Left renal pelvis (tissue), 4 donors: ENCODE measurements at places on chromosomes 4 and X.
A peak's percentile ranks its signal among the peaks of the same experiment; 100 is the strongest.

DNA sequence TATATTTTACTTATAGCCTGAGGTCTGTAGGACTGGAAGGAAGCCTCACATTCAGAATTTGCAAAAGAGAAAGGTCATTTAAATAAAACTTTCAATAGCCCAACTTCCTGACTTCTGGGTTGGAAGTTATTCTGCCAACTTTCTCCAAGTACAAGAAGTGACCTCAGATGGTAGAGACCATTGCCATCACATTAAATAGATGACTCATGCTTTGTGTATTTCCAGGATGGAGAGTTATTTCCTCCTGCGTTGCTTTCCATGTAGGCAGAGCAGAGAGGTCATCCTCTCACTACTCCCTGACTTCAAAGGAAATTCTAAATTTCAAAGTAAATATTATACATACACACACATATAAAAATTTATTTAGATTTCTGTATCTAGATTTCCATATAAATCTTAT lies 73.0 kb upstream of the NR3C2 start:
- no peak for DNase-seq

DNA sequence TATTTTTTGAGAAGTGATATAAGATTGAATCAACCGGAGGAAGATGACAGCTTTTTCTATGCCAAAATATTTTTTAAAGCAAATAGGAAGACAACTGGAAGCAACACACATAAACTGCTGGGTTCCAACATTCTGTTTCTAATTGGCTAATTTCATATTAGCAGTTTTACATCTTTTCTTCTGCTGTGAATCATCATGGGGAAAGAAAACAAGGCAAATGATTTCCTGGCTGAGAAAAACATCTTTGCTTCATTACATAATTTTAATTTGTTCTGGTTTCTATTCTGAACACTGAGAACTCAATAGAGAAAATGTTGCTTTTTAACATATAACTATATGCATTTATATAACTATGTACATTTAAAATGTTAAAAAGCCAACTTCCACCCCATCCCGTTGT lies 2518.5 kb downstream of the ARAP2 start:
- no peak for DNase-seq

DNA sequence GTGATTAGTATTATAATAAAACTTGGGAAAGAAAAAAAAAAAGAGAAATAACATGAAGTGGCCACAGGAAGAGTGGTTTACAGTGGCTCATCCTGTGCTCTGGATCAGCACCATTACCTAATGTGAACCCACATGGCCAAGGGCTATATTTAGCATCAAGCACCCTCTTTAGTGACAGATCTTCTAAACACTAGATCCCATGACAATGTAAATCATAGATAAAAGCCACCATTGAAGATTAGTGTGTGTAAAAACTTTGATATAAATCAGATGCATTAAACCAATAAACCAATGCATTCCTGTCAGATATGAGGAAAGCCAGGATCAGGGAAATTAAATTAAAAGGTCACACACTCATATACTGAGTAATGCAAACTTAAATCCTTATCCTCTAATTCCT lies 400.6 kb upstream of the MAGEB18 start:
- DNase-seq: no peak

DNA sequence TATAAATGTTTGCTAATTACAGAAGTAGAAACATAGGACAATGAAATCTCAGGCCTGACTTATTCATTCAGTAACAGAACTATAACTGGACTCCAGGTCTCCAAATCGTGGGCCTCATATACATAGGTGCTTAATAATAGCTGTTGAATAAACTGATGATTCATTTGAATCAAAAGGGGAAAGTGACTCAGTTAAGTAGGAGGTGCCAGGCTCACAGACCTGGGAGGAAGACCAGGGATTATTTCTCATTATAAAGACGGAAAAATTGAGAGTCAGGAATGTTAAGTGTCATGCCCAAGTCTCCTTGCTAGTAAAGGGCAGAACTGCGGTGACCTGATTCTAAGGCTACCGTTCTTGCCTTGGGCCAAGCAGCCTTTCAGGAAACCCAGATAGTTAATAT lies 131.5 kb downstream of the HS3ST1 start:
- DNase-seq: no peak

- DNase-seq: no peak
These were observed 3.8 kb downstream of the HS3ST1 start for GRCh38 chr4:11424856-11425255.

GRCh38 chrX:42739258-42739657 lies 38.7 kb downstream of the PPP1R2C start:
- DNase-seq: no peak

DNA sequence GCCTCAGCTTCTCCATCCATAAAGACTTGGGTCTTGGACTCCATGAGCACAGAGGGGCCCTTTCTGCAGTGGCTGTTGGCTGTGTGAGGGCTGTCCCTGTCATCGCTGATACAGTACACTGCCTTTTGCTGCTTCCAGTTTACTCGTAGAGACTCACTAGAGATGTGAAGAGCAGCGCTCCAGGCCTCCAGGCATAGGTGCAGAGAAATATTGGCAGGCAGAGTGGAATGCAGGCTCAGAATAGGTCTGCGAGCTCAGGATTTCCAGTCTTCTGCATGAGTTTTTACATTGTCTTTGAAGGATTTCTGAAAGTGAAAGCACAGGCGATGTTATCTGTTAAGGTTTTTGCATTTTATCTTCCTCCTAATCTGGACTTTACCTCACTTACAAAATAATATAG lies 97.4 kb downstream of the AASDH start:
- no peak for DNase-seq

DNA sequence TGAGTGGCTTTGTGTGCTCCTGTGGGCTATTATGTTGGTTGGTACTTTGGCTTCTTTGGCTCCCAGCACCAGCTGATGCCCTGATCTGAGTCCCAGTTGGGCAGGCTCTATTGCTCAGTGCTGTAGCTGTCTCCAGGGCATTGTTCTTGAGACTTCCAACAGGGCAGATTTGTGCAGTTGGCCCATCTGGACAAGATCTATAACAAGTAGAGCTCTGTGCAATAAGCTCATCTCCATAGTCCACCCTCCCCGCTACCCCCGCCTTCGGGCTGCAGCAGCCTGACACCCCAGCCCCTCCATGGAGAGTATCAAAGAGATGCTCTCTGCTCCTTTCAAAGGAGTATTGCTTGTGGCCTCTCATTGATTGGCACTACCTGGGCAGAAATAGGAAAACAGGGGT lies 5.8 kb upstream of the TMEM31 start:
- DNase-seq: no peak

DNA sequence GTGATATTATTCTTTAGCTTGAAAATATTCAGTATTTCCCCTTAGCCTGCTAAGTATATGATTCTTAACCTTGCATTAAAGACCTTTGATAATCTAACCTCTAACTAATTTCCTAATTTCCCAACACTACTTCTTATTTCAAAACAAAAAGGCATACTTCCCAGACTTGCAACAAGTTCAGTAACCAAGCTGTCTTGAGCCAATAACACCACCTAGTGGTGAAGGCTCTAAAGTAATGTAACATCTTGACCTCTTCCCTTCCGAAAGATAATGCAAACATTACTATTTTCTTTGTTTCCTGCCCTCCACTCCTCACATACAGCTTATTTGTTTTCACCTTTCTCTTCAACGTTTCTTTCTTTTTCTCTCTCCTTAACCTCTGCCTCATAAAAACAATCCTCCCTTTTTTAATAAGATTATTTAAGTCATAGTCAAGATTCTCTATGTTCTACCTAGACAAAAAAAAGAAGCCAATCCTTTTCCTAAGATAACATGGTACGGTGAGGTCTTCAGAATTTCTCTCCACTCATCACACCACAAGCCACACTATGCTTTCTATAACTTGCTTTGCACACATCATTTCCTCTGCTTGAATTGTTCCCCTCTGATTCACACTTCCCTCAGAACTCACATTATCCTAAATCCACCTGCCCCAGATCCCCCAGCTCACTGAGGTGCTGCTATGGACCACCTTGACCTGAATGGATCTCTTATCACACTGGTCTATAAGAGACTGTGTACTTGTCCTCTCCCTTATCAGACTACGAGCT lies 3.5 kb downstream of the FAT1 start:
- DNase-seq: no peak

DNA sequence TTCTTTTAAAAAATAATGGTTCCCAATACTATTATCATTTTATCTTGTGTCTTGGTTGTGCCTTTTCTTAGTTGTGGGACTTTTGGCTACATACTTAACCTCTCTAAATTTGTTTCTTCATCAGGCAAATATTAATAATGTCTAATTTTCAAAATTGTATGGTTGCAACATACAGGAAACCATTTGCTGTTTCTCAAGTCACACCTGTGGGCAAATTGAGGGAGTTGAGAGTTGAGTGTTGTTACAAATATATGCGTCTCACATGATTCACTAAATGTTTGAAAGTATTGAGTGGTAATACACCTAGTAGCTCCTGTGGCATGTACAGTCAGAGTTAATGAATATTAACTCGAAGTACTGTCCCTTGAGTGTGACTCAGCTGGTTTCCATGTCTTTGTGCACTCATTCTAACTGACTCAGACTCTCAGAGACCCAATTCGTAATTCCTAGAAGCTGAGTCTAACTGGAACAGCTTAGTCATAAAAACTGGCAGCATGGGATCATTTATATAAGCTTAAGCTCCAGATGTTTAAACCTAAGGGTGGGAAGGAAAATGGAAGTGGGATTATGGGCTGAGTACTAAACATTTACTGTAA lies 802.4 kb downstream of the TRIML1 start:
- DNase-seq: no peak

DNA sequence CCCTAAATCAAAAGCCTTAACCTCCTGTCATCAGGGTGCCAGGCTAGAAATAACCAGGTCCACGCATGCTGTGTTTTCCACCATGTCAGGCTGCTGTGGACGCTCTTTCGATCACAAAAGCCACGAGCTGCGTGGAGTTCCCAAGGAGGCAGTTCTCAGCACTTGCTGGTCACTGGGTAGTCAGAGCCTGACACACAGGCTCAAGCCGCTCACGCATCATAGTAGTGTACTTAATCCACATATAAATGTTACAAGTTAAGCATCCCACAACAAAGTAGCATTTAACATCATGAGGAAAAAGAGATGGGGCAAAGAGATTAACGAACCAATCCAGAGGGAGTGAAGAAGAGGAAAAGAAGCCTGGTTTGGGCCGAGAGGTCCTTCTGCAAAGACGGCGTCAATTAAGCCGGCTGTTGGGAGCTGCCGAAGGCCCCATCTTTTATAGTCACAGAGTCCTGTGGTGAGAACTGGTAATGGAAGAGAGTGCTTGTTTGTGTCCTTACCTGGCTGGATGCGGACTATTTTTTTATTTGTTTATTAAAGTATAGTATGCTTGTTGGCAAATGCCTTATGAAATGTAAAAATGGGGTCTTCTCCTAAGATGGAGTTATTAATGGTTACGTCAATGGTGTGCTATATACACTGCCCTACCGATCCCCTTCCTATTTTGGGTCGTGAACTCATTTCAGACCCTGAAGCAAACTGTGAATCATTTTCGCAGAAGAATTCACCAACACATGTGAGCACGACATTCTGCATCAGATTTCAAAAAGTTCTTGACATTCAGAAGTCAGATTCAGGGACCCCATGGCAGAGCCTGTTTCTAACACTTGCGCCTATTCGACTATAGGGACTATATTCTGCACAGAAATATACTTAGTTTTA lies 675 bp downstream of the PRIMPOL start:
- peak; percentile 32 for DNase-seq

- no peak for DNase-seq
These were observed 582 bp downstream of the NAA10 start for GRCh38 chrX:153934148-153934761.

DNA sequence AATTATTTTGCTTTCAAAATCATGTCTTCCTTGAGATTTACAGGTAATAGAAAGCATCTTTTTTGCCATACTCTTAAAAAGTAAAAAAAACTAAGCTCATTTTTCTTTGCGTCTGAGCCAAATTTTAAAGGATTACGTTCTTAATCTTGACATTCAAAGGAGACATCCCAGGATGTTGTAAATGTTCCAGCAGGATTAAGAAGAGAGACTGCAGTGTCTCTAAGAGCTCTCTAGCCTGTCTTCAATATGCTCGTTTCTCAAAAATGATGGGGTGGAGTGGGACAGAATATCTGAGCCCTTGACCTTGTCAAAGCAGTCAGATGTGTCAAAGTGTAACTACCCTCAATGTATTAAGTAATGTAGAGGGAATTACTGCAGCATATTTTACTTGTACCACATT lies 363.3 kb downstream of the PCDH7 start:
- no peak for DNase-seq

DNA sequence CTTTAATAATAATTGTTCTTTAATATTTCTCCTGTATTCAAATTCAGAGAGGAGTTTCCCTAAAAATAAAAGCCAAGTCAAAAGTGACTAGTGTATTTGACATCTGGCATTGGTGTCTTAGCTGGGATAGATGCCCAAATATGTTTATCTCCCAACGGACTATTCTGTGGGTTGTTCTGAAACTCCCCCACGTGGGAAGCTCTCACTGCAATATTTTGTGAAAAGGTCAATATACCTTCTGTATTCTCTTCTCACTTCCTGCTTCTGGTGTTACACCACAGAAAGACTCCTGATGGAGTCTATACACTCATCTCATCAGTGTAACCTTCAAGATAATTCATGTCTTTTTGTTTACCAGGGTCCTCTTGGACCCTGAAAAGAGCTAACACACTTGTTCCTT lies 2052.8 kb upstream of the TENM3 start:
- DNase-seq: no peak

DNA sequence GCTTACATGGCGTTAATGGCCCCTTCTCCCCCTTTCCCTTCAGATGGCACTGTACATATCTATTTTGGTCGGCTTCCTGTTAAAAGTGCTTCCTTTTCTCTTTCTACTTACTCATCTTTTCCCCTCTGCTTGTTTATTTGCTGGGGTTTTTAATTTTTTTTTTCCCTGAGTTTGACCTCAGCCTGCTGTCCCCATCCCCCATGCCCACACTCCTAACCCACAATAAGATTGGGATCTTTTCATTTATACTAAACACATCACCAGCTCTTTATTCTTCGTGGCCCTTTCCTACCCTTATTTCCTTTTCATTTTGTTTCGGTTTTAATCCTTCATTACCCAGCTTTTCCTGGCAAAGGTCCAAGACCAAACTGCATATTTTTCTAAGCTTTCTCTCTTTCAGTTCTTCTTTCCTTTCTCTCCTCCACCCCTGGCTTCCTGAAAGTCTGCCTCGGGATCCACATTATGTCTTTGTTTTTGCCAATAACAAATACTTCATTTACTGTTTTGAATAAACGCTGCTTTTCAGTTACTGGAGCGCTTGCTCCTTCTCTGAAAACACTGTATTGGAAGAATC lies 152.0 kb upstream of the USP9X start:
- DNase-seq: no peak

DNA sequence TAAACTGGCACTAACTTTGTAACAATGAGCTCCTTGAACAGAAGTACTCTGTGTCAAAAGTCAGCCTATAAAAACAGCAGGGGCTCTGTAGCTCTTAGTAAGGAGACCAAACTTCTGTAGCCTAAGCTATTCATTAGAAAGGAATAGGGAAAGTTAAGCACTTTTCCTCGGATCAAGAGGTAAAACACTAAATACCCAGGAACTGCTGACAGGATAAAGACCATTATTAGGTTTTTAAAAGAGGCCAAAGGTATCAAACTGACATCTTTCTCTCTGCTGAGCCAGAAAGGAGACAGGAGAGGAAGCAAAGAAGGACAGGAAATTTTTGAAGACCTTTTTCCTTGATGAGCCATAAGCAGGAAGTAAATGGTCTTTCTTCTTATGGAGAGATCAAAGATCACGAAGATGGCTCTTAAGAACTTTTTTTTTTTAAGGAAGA lies 31.9 kb downstream of the ANAPC10 start:
- DNase-seq: no peak
